ENCODE measurements at places on chromosomes 13 and 19.

- peak; percentile 78 for DNase-seq
Measured at GRCh38 chr19:46000491-46001246, 5.4 kb downstream of the CCDC61 start.

GRCh38 chr13:37303606-37304005, 198.1 kb upstream of the CSNK1A1L start:
- no peak for DNase-seq

- no peak for DNase-seq
Measured at GRCh38 chr13:31882794-31883193, 143.5 kb downstream of the RXFP2 start.

GRCh38 chr13:97004096-97004876, 10.0 kb upstream of the OXGR1 start:
- no peak for DNase-seq

- DNase-seq: no peak
Measured at GRCh38 chr13:68275758-68276157, 1045.6 kb upstream of the PCDH9 start.

- DNase-seq: no peak
Measured at GRCh38 chr19:45560686-45561085, 23.9 kb downstream of the OPA3 start.

DNA sequence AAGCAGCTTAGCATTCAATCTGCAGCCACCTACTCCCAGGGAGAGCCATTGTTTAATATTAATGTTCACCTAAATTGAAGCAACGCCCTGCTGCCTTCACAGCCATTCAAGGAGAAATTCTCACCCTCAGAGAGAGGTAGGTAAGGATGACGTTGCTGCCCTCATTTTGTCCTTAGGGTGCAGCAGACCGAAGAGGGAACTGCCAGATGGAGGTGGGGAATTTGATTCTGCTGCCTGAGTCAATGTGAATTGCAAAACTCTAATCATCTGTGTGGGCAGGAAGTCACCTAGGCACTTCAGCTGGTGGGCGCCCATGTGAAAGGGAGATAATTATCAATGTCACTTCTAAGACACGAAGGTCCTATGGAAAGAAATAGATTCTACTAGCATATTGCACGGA, 503.4 kb downstream of the TBC1D4 start:
- DNase-seq: no peak

GRCh38 chr13:26628706-26629105, 71.2 kb downstream of the WASF3 start:
- no peak for DNase-seq

DNA sequence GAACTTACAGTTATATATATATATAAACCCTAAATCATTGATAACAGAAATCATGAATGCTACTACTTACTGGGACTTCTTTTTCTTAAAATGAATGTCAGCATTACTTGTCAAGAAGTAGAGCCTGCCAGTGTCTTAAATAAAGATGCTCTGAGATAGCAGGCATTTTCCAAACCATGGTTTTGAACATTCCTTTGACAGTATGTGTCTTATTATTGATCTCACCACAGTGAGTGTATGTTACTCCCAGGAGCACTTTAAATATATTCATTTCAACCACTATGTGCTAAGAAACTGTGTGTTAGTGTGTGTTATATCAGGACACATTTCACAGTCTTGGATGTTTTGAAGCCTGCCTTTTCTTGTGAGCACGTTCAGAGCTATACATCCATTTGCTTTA, 28.2 kb downstream of the TNFRSF19 start:
- no peak for DNase-seq

DNA sequence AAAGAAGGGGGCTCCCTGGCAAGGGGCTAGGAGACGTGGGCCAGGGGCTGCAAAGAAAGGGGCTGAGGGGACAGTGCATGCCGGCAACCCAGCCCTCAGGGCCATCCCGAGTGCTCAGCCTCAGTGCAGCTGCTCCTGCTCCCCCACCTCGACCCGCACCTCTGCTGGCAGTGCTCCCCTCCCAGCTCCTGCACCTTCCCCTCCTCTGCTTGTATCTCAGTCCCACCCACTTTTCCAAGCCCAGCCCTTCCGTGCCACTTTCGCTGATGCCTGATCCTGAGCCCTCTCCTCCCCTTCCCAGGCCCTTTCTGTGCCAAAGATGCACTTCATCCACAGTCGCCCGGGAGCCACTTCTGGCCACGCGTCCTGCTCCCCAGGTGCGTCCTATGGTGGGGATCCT, 69.9 kb upstream of the KCTD15 start:
- no peak for DNase-seq

GRCh38 chr13:43934273-43934672, 54.6 kb downstream of the LACC1 start:
- no peak for DNase-seq

DNA sequence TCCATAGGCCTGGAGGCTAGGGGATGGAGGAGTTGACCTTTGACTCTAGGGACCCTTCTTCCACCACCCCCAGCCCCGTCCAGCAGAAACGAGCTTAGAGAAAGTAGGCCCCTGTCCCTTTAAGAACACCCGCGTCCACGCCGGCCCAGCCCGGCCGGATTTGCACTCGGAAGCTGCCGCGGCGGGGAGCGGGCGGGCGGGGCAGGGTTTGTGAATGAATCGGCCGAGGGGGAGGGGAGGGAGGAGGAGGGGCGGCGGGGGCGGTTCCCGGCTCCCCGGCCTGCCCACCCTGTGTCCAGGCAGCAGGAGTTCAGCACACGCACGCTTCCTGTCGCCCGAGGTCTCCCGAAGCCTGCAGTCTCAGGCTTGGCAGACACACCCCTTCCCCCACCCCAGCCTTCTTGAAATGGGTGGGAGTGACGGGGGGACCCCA, 1.5 kb downstream of the UNC13A start:
- no peak for DNase-seq

- no peak for DNase-seq
Measured at GRCh38 chr19:711254-711653, 2.5 kb downstream of the PALM start.

GRCh38 chr19:46928951-46929350, 68.2 kb downstream of the ARHGAP35 start:
- no peak for DNase-seq

GRCh38 chr13:43074824-43075510, 51.6 kb downstream of the DNAJC15 start:
- DNase-seq: no peak

DNA sequence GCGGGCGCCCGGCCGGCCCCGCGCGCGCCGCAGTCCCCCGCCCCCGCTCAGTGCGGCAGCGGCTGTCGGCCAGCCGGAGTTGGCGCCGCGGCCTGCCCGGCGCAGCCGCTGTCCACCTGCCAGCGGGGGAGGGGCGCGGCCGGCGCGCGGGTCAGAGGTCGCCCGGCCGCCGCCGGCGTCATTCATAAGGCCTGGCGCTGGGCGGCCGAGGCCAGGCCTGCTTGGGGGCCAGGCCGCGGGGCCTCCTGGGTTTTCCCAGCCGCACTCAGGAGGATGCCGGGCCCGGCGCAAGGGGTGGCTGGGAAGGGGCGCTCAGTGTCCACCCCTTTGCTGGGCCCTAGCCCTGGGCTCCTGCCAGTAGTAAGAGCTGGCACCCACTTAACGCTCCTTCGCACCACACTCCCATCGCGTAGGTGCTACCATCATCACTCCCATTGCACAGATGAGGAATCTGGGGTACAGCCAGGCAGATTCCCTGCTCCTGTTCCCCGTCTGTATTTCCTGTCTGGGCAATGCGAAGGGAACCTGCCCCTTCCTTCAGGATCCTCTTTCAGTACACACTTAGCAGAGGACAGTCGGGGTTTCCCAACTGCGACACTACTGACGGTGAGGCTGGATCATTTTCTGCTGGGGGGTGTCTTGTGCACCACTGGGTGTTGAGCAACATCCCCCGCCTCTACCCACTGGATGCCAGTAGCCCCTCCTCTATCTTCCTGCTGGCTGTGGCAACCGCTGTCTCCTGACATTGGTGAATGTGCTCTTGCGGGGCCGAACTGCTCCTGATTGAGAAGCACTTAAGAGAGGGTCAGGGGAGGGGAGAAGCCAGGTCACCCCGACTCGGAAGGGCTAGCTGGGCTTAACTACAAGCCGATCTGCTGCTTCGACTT, 846 bp upstream of the PRKACA start:
- DNase-seq: peak; percentile 87

DNA sequence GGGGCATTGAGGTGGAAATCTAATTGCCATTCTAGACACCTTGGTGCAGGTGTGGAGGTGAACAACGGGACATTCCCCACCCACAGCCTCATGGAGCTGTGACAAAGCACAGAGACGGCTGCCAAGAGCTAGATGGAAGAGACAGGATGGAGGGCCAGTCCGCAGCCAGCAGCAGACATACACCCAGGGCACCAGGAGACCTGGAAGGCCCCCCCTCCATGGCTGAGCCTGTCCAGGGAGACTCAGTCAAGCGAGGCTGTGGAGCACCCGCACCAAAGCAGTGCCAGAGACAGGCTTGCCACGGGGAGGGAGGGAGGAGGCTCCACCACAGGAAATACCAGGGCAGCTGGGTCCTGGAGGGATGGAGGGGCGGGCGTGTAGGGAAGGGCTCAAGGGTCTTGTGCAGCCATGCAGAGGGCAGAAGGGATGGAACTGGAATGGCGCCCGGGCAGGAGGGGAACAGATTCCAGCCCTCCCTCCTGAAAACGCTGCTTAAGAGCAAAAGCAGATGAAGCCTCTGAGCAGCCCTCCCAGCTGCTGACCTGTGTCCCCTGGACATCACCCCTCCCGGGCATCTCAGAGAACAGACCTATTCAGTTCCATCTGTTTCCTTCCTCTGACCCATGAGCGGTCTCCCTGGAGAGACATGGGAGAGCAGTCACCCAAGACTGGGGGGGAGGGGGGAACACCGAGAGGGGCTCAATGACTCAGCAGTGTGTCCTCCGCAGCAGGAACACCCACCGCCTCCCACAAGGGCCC, 14.4 kb downstream of the EPS15L1 start:
- no peak for DNase-seq
